ENCODE measurements at places on chromosomes 11 and 22. TPM values are rescaled to one million over a fixed set of nuclear protein-coding genes. Genes with fewer than 3 reads are reported as not detected.

Gene FAM180B
- total RNA-seq: not detected

Gene TSGA10IP
- total RNA-seq: not detected

DNA sequence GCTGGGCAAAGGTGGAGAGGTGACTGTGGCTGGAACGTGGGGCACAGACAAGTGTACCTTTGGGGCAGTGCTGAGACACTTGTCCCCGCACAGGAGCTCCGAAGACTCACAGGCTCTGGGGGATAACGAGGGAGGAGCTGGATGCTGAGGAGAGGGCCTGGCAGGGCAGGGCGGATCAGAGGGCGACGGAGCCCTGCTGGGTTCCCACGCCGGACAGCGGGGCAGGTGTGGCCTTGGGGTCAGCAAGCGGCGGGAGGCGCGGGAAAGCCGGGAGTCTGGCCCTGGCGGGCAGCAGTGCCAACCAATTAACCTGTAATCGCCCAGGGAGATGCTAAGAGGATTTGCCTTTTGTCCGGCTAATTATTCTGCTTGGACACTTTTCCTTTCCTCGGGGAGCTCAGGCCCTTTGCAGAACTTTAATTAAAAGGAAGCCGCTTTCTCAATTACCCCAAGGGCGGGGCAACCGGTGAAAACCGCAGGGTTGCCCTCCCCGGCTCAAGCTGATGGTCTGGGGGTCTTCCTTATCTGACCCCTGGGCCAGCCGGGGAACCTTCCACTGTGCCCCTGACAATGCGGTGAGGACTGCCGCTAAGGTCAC lies 71.5 kb downstream of the WNT7B start:
- DNase-seq: no peak
- H3K27me3 ChIP-seq: peaks cover 17% of the 10 kb centered on the region
- H3K4me3 ChIP-seq: no peak overlapping the region
- H3K27ac ChIP-seq: no peak overlapping the region

Gene ARHGAP20
- 5.1 TPM for total RNA-seq

DNA sequence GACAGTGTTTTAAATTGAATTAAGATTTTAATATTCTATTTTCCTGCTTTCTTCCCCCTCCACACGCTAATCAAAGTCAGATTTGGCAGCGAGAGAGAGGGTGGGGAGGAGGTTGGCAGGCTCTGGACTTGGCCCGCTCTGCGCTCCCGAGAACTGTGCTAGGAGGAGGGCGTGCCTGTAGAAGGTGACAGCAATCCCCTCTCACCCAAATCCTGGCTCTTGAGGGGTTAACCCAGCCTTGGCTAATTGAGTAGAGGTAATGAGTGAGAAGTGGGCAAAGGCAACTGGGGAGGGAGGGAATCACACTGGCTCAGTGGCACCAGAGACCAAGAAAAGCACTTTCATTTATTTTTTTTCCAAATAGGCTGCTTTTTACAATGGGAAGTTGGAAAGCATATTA lies 42.2 kb downstream of the BUD13 start:
- no peak overlapping the region for H3K27ac ChIP-seq
- H3K4me1 ChIP-seq: peaks cover 35% of the 10 kb centered on the region
- no peak overlapping the region for H3K4me3 ChIP-seq
- H3K36me3 ChIP-seq: no peaks in the 10 kb centered on the region
- DNase-seq: no peak

DNA sequence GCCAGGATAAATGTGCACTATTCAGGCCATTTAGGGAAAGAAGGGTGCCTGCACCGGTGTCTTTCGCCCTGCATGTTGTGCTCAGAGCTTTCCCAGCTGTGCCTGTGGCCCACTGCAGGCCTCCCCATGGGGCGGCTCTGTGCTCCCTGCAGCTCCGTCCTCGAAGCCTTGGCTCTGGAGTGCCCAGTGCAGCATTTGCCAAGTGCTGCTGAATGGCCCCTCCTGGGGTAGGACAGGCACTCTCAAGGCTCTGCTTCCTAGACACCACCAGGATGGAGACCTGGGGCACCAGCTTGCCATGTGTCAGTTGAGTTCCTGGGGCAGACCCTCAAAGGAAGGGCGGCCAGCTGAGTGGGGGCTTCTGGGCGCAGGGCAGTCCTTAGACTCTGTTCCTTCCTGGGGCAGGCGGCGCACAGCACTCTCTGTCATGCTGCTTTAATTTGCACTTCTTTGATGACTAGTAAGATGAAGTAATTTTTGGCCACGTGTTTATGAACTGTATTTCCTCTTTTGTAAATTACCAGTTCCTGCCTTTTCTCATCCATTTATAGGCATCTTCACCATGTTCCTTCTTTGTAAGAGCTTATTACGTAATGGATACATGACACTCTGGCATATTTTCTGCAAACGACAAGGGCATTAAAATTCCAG lies 32.1 kb upstream of the GNB1L start:
- H3K27me3 ChIP-seq: no peaks in the 10 kb centered on the region
- H3K4me3 ChIP-seq: no peak overlapping the region
- peaks cover 18% of the 10 kb centered on the region for H3K4me1 ChIP-seq

- DNase-seq: no peak
- H3K27ac ChIP-seq: no peak overlapping the region
- H3K4me3 ChIP-seq: no peak overlapping the region
- H3K4me1 ChIP-seq: no peaks in the 10 kb centered on the region
- H3K27me3 ChIP-seq: no peaks in the 10 kb centered on the region
Observed at GRCh38 chr22:31776231-31776630, 22.4 kb downstream of the DEPDC5 start.

Gene GRM5
- 0.17 TPM for total RNA-seq

- no peak overlapping the region for H3K4me3 ChIP-seq
- DNase-seq: no peak
- H3K27me3 ChIP-seq: no peaks in the 10 kb centered on the region
- H3K36me3 ChIP-seq: no peaks in the 10 kb centered on the region
Observed at GRCh38 chr11:31757260-31757835, 53.8 kb downstream of the PAX6 start.

Gene TEX12
- not detected for total RNA-seq

Gene NEFH
- 2.9 TPM for total RNA-seq

- peak overlapping the region; percentile 96 for H3K4me3 ChIP-seq
- H3K4me1 ChIP-seq: peaks cover 8% of the 10 kb centered on the region
- H3K36me3 ChIP-seq: peaks cover 7% of the 10 kb centered on the region
- H3K27ac ChIP-seq: peak overlapping the region; percentile 85
Observed at GRCh38 chr22:30667107-30667493, 575 bp downstream of the DUSP18 start.

DNA sequence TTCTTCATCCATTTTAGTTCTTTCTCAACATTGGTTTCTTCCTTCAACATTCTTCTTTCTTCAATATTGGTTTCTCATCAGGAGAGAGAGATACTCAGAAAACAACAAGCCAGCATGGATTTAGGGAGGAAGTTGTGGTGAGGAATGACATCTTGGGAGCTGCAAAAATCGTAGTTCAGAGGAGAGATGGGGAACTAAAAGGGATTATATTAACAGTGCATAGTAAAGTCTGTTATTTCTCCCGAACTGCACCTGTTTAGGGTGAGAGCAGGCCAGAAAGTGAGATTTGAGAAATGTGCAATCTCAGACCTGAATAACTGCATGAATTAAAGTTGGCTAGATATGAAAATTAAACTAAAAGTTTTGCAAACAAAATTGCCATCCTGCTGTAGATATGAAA lies 94.5 kb downstream of the CASP12 start:
- H3K4me3 ChIP-seq: no peak overlapping the region
- DNase-seq: no peak
- no peaks in the 10 kb centered on the region for H3K4me1 ChIP-seq
- H3K27ac ChIP-seq: no peak overlapping the region
- no peaks in the 10 kb centered on the region for H3K36me3 ChIP-seq

Gene CSRP3
- not detected for total RNA-seq

GRCh38 chr11:30206249-30206996 lies 24.4 kb upstream of the FSHB start:
- H3K27me3 ChIP-seq: no peaks in the 10 kb centered on the region
- DNase-seq: no peak
- no peak overlapping the region for H3K4me3 ChIP-seq
- H3K36me3 ChIP-seq: no peaks in the 10 kb centered on the region
- H3K27ac ChIP-seq: no peak overlapping the region
- H3K4me1 ChIP-seq: no peaks in the 10 kb centered on the region

GRCh38 chr11:96013461-96014213 lies 89.7 kb upstream of the MTMR2 start:
- no peaks in the 10 kb centered on the region for H3K36me3 ChIP-seq
- DNase-seq: no peak
- no peaks in the 10 kb centered on the region for H3K27me3 ChIP-seq
- H3K27ac ChIP-seq: no peak overlapping the region

DNA sequence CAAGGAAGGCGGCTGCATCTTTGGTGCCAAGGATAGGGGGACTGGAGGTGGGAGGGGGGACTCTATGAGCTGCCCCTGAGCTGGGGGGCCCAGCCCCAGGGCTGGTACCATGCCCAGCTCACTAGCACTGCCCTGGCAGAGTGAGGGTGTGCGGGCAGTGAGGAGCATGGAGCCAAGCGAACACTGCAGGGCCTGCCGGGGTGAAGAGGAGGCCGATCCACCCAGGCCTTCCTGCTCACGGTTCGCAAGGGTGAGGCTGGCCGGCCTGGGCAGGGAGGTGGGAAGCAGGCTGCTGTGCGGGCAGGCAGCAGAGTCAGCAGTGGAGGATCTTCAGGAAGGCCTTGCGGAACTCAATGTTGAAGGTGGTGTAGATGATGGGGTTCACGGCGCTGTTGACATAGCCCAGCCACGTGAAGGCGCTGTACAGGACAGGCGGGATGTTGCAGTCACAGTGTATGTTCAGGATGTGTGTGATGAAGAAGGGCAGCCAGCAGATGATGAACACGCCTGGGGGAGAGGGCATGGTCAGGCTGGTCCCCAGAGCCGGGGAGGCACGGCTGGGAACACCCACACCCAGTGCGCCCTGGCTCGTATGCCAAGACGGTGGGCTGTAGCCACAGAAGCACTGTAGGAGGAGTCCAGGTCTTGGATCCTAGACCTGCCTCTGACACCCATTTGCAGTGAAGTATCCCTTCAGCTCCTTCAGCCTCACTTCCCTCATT lies 23.0 kb downstream of the ANKK1 start:
- H3K4me3 ChIP-seq: no peak overlapping the region
- H3K36me3 ChIP-seq: no peaks in the 10 kb centered on the region
- no peak for DNase-seq
- H3K4me1 ChIP-seq: peaks cover 2% of the 10 kb centered on the region

Gene DRD4
- total RNA-seq: 1.2 TPM

Gene FOXR1
- not detected for total RNA-seq

DNA sequence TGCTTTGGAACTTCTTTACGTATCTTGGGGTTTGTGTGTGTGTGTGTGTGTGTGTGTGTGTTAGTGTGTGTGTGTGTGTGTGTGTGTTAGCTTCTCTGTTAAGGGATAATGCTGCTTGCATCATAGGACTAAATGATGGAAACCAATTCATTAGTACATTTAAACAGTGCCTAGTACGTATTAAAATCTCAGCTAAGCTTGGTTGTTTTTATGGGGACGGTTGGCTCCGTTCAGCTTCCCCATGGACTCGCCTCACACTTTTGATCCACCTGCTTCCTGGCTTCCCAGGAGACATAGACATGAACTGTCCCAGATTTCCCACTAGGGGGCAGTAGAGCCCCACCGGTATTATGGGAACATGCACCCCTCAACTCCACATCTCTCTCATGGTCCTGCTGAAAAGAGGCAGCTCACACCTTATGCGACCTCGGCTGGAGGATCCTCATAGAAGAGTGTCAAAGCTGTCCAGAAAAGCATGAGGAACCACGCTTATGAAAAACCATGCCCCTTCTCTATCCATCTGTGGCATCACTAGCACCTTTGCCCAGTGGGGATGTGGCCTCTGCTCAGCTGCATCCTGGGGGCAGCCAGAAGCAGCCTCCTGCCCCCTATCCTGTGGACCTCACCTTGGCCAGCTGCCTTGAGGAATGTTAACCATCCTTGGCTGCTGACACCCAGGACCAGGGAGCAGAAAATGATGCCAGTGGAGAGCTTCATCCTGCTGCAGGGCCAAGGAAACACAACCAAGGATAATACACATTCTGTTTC lies 9.7 kb upstream of the SAAL1 start:
- no peaks in the 10 kb centered on the region for H3K4me1 ChIP-seq
- DNase-seq: peak; percentile 74
- H3K27me3 ChIP-seq: peaks cover 65% of the 10 kb centered on the region
- no peak overlapping the region for H3K27ac ChIP-seq
- H3K36me3 ChIP-seq: no peaks in the 10 kb centered on the region
- H3K4me3 ChIP-seq: no peak overlapping the region

Gene CARD10
- 9.9 TPM for total RNA-seq

DNA sequence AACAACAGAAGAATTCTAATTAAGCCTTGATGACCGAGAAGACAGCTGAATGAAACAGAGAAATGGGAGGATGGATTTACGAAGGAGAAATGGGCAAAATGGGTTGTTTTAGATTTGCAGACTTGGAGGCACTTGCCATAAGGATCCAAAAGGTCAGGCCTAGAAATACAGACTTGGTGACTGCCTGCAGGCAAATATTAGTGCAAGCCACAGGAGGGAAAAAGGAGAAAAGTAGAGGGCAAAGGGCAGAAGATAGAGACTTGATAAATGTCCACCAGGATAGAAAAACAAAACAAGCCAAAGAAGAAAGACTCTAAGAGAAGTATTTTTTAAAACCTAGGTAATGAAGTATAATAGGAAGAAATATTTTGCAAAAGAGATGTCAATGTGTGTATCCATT lies 13.1 kb downstream of the CCDC34 start:
- no peak overlapping the region for H3K4me3 ChIP-seq
- H3K36me3 ChIP-seq: peaks cover 20% of the 10 kb centered on the region
- peaks cover 27% of the 10 kb centered on the region for H3K4me1 ChIP-seq
- H3K27ac ChIP-seq: no peak overlapping the region
- no peak for DNase-seq

- DNase-seq: no peak
- no peak overlapping the region for H3K4me3 ChIP-seq
- no peaks in the 10 kb centered on the region for H3K4me1 ChIP-seq
- H3K36me3 ChIP-seq: peaks cover 4% of the 10 kb centered on the region
Observed at GRCh38 chr22:17103351-17103750, 17.8 kb downstream of the TMEM121B start.

GRCh38 chr11:88315981-88316441 lies 21.5 kb downstream of the CTSC start:
- no peaks in the 10 kb centered on the region for H3K4me1 ChIP-seq
- no peak overlapping the region for H3K27ac ChIP-seq
- no peaks in the 10 kb centered on the region for H3K27me3 ChIP-seq
- peaks cover 24% of the 10 kb centered on the region for H3K36me3 ChIP-seq

- no peak for DNase-seq
- H3K27ac ChIP-seq: no peak overlapping the region
- H3K36me3 ChIP-seq: peaks cover 11% of the 10 kb centered on the region
Observed at GRCh38 chr11:94132152-94132558, 3.5 kb downstream of the PANX1 start.

Gene TRIM49
- total RNA-seq: not detected

Gene NAALADL1
- total RNA-seq: 4.3 TPM
